ENCODE measurements at places on chromosomes 11 and 22. TPM values are rescaled to one million over a fixed set of nuclear protein-coding genes. Genes with fewer than 3 reads are reported as not detected.
A peak's percentile ranks its signal among the peaks of the same experiment; 100 is the strongest.

GRCh38 chr22:47548953-47549740, 786.7 kb downstream of the TBC1D22A start:
- no peak for DNase-seq

DNA sequence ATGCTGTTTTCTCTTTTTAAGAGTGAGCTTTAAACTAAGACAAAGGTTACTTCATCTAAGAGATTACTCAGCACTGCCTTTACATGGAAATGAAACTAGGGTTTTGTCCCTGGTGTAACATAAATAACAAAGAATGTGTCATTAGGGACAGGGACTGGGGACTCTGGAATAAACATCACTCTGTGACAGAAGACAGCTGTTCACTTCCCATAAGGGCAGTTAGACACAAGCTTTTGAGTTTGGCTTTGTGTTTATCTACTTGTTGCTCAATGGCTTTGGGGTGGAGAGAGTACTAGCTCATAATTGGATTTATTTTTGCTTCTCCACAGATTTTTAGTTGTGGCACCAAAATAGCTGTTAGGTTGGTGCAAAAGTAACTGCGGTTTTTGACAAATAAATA, 154.5 kb downstream of the OR4C45 start:
- DNase-seq: no peak

- no peak for DNase-seq
Measured at GRCh38 chr11:27064086-27064485, 23.5 kb downstream of the BBOX1 start.

DNA sequence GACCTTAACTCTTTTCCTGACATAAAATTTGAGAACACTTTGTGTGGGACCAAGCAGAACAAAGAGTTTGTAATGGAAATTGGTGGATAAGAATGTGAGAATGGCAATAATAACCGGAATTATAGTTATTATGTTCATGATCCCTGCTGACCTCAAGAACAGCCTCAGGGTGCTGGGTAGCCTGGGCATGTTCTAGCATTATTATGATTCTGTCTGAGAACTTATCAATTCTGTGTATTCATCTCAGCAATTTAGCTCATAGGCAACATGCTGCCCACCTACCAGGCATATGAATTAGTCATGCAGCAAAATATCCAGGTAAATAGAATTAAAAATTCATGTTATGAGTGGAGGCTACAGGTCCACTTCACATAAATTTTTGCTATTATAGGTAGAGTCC, 61.9 kb downstream of the CTSC start:
- no peak for DNase-seq

- DNase-seq: no peak
Measured at GRCh38 chr11:113177671-113178070, 136.7 kb upstream of the TTC12 start.

DNA sequence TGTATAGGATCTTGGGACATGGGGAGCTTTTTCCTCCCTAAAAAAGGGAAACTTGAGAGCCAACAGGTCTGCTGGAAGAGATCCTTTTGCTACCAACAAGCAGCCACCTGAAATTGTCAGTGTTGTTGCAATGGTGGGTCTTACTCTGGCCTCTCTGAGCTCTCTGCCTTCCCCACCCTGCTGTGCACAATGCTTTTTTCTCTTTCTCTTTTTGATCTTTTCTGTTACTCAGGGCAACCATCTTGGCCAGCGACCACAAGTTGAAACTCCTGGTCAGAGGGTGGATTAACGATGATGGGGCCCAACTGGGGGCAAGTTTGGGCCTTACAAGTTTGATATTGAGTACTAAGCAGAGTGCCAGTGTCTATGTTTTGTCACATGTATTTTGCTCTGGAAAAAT, 155.8 kb downstream of the KIRREL3 start:
- no peak for DNase-seq

- no peak for DNase-seq
Measured at GRCh38 chr11:4441515-4441914, 7.6 kb upstream of the OR52K2 start.

INS gene
- total RNA-seq: not detected

- no peak for DNase-seq
Measured at GRCh38 chr11:41309716-41310115, 149.7 kb downstream of the LRRC4C start.

DNA sequence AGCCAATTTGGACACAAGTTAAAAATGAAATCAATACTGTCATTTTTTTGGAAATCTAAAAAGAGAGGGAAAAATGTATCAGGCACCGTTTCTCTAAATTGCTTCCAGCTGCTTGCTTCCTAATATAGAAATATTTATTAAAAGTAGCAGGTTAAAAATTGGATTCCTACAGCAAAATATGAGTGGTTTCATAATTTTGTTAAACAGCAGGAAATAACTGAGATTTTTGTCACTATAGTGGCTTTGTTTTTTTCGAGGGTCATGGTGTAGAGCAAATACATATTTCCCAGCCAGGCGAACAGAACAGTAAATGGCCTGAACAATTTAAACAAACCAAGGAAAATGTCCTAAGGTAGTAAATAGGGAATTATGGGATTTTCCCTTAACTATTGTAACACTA, 159.7 kb downstream of the DDX10 start:
- DNase-seq: no peak

DNA sequence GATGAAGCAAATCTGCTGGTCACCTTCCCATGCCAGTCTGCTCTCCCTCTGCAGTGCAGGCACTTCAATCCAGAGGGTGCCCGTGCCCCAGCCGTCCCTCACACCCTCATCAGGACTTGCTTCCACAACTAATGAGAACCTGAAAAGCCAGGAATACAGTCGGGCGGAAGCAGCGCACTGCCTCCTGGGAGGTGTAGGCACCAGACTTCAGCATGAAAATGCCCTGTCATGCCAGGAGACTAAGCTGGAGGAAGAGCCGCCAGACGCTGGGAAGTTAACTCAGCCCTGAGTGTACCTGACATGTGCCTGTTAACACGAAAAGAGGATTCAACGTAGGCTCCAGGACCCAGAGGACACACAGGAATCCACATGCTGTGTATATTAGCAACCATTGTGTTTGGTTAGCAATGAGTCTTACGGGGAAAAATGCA, 40.1 kb upstream of the FLI1 start:
- DNase-seq: no peak

RCE1 gene
- 35.8 TPM for total RNA-seq

ROM1 gene
- 0.23 TPM for total RNA-seq

UPB1 gene
- not detected for total RNA-seq

DAGLA gene
- 21.0 TPM for total RNA-seq

NAALADL1 gene
- 0.35 TPM for total RNA-seq

TMEM45B gene
- total RNA-seq: not detected

- DNase-seq: no peak
Measured at GRCh38 chr22:29707010-29707409, 12.8 kb upstream of the CABP7 start.

PTPRCAP gene
- total RNA-seq: 0.84 TPM

GRCh38 chr11:39434466-39434865, 2025.0 kb downstream of the LRRC4C start:
- no peak for DNase-seq

DNA sequence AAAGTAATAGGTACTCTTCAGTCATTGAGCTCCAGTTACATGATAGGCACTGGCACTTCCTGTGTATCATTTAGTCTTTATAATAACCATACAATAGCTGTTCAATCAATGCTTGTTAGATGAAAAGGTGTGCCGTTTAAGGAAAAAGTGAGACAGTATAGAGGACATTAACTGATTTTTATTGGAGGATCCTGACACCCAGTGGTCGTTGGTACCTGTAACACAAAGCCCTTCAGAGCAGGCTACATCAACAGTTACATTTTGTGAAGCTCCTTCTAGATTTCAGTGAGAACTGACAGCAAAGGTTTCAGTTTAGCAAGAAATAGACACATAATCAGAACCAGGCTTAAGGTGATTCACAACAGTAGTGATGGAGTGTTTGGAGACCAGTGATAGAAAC, 44.2 kb downstream of the CCDC81 start:
- DNase-seq: no peak

HEPHL1 gene
- total RNA-seq: not detected

DNA sequence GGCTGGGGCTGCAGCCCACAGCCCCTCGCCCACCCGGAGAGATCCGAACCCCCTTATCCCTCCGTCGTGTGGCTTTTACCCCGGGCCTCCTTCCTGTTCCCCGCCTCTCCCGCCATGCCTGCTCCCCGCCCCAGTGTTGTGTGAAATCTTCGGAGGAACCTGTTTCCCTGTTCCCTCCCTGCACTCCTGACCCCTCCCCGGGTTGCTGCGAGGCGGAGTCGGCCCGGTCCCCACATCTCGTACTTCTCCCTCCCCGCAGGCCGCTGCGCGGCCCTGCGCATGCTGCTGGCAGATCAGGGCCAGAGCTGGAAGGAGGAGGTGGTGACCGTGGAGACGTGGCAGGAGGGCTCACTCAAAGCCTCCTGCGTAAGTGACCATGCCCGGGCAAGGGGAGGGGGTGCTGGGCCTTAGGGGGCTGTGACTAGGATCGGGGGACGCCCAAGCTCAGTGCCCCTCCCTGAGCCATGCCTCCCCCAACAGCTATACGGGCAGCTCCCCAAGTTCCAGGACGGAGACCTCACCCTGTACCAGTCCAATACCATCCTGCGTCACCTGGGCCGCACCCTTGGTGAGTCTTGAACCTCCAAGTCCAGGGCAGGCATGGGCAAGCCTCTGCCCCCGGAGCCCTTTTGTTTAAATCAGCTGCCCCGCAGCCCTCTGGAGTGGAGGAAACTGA, 731 bp downstream of the GSTP1 start:
- peak; percentile 33 for DNase-seq

Measured in neural crest cell (in vitro differentiated cells).